ENCODE measurements at places on chromosomes 2 and 18.
A peak's percentile ranks its signal among the peaks of the same experiment; 100 is the strongest.

GRCh38 chr2:25740810-25741381 is 67.5 kb upstream of the DTNB start:
- no peak for DNase-seq

- DNase-seq = peak; percentile 18
These were observed 76.9 kb downstream of the MYO1B start for GRCh38 chr2:191321861-191322662.

DNA sequence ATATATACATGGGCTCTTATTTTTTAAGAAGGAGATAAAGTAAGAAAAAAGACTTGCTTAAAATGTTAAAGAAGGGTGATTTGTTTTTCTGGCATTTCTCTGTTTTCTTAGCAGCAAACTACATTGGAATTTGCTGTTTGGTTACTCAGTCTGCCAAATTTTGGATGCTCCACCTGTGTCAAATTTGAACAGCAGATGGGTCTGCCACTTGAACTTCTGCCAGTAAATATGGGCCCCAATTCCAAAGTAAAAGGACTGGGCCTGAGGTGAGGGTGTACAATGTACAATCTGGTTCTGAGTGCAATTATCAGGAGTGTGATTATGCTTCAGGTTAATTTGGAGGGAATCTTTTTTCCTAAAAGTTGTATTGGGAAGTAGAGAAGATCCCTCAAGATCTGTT is 794.5 kb downstream of the DSC3 start:
- DNase-seq = no peak

DNA sequence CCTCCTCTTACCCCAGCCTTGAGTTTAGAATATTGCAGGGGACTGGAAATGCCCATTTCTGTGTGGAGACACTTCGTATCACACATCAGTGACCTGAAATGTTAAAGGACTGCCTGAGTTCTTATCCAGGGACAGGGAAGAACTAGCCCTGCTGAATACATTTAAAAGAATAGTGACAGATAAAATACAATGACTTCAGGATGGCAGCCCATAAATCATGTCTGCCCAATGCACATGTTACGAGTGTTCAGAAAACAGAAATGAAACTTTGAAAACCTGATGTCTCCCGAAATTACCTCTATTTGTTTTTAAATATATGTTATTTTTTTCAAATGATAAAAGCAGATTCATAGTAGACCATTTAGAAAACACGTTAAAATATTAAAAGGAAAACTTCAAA is 22.3 kb upstream of the RAB12 start:
- DNase-seq = no peak

DNA sequence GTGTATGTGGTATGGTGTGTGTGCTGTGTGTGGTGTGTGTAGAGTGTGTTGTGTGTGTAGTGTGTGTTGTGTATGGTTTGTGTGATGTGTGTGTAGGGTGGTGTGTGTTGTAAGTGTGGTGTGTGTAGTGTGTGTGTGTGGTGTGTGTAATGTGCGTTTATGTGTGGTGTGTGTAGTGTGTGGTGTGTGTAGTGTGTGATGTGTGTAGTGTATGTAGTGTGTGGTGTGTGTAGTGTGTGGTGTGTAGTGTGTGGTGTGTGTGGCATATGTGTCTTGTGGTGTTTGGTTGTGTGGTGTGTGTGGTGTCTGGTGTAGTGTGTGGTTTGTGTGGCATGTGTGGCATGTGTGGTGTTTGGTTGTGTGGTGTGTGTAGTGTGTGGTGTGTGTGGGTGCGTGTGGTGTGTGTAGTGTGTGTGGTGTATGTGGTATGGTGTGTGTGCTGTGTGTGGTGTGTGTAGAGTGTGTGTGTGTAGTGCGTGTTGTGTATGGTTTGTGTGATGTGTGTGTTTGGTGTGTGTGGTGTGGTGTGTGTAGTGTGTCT is 4.0 kb upstream of the RTP5 start:
- DNase-seq = no peak

DNA sequence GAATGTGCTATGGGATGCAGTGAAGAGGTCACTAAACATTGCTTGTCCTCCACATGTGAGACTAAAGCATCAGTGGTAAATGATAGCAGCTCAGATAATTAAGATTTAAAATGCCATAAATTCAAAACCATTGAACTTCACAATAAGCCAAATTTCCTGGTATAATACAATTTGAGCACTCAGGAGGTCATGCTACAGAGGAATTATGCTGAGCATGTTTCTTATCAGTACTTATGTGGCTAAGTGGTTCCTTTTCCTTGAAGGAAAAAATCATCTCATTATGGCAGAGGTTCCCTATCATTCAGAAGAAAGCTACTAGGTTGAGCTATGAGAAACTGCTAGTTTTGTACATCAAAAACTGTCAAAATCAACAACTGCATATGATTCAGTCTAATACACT is 156.6 kb downstream of the AGPS start:
- no peak for DNase-seq

GRCh38 chr2:100588071-100588786 is 25.4 kb downstream of the PDCL3 start:
- no peak for DNase-seq

DNA sequence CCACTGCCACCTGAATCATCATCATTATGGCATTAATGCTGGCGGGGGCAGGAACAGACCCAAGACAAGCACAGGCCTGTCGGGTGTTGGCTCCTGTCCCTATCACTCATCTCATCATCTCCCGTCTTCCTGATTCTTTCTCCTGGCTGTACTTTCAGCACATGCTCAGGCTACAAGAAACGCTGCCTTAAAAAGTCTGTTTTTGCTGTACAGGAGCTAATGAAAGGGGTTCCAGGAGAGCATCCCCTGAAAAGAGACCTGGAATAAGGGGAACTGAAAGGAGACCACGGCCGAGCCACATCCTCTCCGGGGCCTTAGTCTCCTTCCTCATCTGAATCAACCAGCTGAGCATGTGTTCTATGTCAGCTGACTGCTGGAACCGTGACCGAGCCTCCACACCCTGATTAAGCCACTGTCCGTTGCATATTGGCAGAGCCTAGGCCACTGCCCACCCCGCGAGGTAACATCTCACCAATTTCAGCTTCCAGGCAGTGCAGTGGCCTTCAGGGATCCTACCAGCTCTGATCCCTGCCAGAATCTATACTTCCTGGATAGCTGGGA is 62.6 kb downstream of the DNMT3A start:
- DNase-seq = peak; percentile 67

GRCh38 chr2:66560683-66561082 is 125.8 kb downstream of the MEIS1 start:
- DNase-seq = no peak

- no peak for DNase-seq
These were observed 77.4 kb downstream of the DYSF start for GRCh38 chr2:71530641-71531332.

DNA sequence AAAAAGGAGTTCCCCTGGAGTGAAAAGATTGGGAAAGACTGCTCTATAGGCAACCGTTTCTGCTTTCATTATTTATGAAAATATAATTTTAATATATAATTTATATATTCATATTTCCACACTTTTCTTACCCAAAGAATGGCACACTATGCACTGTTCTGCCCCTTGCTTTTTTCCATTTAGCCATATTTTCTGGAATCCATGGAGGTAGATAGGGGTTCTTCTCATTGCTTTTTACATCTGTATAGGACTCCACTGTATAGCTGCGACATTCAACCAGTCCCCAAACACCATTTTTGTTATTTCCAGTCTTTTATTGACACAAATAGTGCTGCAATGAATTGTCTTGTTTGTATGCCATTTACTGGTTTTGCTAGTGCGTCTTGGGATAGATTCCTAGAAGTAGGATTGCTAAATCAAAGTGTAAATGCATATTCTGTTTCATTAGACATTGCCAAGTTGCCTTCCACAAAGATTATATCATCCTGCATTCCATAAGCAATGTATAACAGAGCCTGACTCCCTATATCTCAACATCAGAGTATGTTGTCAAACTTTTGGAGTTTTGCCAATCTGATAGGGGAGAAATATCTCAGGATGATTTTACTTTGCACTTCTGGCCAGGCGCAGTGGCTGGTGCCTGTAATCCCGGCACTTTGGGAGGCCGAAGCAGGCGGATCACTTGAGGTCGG is 26.6 kb upstream of the TCF7L1 start:
- DNase-seq = no peak

DNA sequence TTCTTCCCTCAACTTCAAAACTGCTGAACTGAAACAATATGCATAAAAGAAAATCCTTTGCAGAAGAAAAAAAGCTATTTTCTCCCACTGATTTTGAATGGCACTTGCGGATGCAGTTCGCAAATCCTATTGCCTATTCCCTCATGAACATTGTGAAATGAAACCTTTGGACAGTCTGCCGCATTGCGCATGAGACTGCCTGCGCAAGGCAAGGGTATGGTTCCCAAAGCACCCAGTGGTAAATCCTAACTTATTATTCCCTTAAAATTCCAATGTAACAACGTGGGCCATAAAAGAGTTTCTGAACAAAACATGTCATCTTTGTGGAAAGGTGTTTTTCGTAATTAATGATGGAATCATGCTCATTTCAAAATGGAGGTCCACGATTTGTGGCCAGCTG is 8.4 kb downstream of the HOXD8 start:
- no peak for DNase-seq

- DNase-seq = no peak
These were observed 272.9 kb upstream of the FIGN start for GRCh38 chr2:164008752-164009151.
